ENCODE measurements at places on chromosomes 12 and 14.

- DNase-seq: no peak
These were observed 1.5 kb upstream of the HCAR1 start for GRCh38 chr12:122732170-122732569.

DNA sequence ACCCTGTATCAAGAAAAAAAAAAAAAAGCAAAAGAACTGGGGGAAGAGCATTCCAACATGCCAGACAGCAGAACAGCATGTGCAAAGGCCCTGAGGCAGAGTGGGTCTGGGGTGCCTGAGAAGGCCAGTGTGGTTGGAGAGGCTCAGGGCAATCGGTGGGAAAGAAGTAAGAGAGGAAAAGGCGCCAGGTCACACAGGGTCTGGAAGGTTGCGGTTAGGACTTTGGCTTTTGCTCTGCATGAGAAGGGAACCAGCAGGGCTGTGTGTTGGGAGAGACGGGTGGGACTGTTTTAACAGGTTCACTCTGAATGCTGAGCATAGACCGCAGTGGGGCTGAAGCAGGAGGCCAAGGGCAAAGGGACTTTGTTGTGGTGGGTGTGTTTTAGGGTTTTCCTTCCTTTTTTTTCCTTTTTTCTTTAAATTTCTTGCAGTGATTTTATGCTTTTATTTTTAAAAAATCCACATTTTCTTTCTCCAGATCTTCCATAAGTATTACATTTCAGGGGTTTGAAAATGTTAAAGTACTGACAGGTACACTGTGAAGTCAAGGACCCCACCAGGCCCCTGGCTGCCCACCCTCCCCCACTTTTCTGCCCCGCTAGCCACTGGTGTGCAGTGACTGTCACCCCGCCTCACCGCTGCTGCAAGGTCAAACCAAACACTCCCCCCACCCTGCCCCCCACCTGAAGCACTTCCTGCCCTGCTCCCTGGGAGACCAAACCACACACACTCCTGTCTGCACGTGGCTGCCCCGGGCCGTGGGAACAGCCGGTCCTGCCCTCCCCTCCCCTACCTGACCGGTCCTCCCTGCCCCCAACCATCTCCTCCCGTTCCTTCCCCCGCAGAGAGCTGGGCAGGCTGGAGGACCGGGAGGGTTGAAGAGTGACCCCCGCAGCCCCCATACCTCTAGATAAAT is 30.0 kb downstream of the DTX1 start:
- no peak for DNase-seq

GRCh38 chr12:110102255-110102654 is 21.9 kb upstream of the IFT81 start:
- no peak for DNase-seq

DNA sequence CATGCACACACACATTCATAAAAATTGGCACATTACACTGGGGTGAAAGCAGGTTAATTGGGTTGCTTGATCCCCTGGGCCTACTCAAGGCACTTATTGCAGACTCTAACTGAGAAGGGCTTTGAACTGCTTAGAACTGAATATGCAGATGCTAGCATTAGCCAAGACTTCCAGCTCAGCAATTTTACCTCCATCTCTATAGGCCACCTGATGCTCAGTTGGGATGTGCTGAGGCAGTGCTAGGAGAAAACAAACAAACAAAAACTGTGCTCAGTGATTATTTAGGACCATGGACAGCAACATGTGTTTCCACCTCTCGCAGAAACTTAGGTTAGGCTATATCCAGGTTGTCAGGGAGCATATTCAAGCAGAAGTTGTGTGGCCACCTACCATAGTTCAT is 124.8 kb upstream of the WSCD2 start:
- no peak for DNase-seq

- no peak for DNase-seq
These were observed 68.8 kb upstream of the TMEM263 start for GRCh38 chr12:106886932-106887331.

- DNase-seq: no peak
These were observed 304.8 kb upstream of the ATP2B1 start for GRCh38 chr12:90013409-90013808.

- no peak for DNase-seq
These were observed 21.9 kb upstream of the EID3 start for GRCh38 chr12:104281636-104282035.

- peak; percentile 9 for DNase-seq
These were observed 269.9 kb downstream of the ADAMTS20 start for GRCh38 chr12:43282106-43282505.

- DNase-seq: no peak
These were observed 1.9 kb downstream of the PRKD1 start for GRCh38 chr14:29925736-29926135.

DNA sequence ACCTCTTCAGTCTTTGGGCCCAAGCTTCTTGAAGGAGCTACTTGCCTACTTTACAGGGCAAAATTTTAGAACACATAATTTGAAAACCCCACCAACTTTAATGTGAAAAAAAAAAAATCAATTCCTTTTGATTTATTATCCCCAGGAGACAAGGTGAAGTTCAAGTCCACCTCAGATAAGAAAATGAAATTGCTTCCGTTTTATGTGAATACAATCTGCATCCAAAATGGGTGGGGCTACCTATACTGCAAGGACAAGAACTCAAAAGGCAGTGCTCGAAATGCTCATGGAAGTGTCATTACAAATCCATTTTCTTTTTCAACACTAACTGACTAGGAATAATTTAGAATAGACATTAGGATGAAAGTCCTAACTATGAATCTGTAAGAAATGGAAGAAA is 45.7 kb downstream of the SSPN start:
- no peak for DNase-seq

DNA sequence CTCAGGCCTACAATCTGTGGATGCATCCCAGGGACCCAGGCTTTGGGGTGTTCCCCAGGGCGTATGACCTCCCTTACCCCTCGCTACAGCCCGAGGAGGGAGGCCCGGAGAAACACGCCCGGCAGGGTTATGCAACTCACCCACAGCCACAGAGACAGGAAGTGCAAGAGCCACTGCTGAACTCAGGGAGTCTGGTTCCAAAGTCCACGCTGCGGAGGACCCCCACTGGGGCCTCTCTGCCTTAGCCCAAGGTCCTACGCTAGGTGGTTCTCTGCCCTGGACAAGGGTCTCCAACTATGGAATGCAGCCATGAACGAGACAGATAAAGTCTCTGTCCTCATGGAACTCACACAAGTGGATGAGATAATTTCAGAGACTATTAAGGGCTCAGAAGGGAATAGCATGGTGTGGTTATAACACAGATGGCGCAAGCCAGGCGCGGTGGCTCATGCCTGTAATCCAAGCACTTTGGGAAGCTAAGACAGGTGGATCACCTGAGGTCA is 11.3 kb downstream of the SCARB1 start:
- DNase-seq: no peak

DNA sequence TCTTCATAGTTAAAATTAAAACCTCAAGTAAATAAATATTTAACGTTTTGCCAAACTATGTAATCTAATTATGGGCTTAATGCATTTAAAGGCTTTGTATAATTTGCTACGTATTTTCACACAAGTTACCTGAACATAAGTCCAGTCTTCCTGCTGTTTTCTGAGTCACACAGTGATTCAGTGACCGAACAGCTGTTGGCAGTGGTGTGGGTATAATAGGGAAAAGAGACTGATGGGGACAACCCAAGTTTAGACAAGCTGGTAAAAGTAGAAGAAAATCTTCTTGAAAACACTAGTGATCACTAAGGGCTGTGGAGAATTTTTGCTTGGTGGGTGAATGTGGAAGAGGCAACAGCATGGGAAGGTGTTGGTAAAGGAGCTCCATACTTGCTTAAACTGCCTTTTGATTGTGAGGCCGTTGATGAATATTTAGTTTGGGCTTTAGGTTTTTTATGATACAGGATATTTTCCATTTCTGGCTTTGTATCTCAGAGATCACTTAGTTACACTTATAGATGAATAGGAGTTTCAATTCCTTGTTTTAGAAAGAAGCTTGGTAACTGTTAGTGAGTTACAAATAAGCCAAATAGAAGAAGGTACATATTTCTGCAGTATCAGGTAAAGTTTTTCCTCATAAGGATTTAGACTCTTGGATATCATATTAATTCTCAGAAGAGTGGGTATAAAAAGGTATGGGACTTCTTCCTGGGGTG is 23.9 kb downstream of the LRRK2 start:
- DNase-seq: no peak

- DNase-seq: peak; percentile 26
These were observed 148.7 kb upstream of the KRR1 start for GRCh38 chr12:75660107-75660530.

- DNase-seq: no peak
These were observed 218.6 kb downstream of the KIF26A start for GRCh38 chr14:104356738-104357688.

- no peak for DNase-seq
These were observed 5.1 kb upstream of the VCPKMT start for GRCh38 chr14:50121486-50121885.

DNA sequence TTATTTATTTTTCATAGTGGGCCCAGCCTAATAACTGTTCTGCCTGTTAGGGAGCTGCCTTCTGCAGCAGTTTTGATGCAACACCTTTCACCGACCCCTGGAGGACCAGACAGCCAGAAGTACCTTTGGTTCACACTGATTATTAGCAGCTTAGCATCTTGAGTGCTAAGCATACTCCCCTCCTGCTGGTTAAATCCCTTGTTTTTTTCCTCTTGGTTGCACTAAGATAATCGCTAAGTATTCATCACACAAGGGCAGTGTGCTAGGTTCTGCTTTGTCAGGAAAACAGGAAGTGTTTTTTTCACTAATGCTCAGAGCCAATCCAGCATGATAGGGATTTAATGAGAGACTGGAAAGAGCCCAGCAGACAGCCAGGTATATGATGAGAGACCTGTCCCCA is 437.0 kb downstream of the FUT8 start:
- DNase-seq: no peak

DNA sequence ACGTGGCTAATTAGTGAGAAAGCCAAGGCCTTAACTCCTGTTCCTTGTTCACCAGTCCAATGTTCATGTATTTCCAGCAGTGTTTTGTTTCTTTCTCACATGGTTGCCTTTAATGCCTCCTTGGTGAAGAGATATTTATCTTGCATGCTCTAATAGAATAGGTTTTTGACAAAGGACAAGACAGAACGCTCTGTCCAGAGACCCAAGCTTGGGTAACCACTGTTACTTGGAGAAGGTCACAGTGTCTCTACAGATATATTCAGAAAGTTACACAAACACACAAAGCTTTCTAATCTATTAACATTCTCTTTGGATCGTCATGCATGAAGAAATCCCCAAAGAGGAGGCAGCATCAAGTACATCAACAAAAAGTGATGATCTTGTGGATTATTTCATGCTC is 33.1 kb downstream of the RERG start:
- DNase-seq: no peak

DNA sequence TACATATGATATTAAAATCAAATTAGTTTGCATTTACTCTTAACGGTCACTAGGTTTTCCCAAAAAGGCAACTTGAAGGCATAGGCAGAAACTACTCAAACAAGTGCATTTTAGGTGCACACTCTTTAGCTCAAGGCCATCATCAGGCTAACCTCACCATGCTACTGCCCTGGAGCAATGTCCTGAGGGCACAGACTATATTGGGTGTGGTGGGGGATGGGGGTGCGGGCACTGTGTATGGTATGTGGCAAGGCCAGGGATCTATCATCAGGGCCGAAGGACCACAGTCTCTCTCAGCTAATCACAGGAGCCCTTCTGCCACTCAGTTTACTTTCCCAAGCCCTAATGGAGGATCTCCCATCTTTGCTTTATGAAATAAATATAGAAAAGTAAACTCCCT is 51.9 kb downstream of the SH2B3 start:
- DNase-seq: no peak

DNA sequence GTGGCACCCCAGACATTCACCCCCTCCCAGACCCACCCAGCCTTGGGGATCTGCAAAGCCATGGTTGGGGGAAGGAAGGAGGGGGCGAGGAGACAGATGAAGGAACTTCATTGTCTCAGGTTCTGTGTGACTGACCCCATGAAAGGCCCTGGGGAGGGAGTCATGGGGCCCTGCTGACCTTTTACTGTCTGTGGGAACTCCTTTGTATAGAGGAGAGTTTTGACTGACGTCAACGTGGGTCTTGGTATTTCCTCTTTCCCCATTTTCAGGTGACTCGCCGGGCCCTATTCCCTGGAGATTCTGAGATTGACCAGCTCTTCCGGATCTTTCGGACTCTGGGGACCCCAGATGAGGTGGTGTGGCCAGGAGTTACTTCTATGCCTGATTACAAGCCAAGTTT is 3.1 kb upstream of the RAB5B start:
- no peak for DNase-seq

GRCh38 chr12:52191841-52192791 is at the start of gene KRT80:
Gene KRT80, minus strand, starts transcription at chr12:52192014. Its CDS starts 112 bp downstream, at chr12:52191902.
- DNase-seq: peak; percentile 98

DNA sequence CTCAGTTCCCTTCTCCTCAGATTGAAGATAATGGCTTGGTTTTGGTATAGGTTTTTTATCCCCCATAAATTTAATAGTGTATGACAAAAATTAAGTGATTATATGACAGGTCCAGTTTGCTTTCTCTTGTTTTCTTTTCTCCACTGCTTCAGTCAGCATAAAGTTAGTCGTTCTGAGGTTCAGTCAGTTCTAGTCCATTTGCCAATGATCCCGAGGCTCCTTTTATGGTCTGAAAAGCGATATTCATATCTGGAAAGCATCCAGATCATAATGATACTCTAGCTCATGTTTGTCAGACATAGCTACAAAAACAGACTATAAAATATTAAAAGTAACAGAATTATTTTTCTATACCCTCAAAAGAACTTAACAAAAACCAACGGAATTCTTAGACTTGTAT is 67.1 kb upstream of the SLC38A4 start:
- no peak for DNase-seq

DNA sequence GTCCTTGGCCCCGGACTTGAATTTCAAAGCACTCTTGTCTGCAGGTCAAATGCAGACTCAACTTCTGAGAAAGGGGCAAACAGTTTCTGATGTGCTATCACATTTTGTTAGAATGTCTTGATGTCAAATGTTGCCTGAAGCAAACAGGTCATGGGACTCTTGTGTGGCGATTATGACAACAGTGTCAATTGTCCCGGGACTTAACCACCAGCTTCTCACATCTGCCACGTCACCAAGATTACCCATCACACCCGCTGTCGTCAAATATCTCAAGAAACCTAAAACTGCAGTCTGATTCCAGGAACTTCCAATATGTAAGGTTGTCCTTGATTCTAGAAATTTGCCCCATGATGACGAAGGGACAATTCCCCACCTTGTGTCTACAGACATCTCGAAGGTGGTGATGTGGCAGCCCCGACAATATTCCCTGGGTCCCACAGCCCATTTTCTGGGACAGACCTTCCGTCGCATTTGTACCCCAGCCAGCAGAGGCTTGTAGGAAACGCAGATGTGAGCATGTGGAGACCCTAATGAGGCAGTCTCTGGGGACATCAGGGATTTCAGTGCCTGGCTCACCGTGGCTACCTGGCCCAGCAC is 21.3 kb downstream of the LRTM2 start:
- DNase-seq: no peak

Data from amniotic stem cell (primary cell).